ENCODE measurements at places on chromosomes 11 and 22. TPM values are rescaled to one million over a fixed set of nuclear protein-coding genes. Genes with fewer than 3 reads are reported as not detected.

Gene SERHL2
- total RNA-seq = 2.6 TPM

Gene NAV2
- total RNA-seq = 8.0 TPM

Gene TEX12
- total RNA-seq = 0.15 TPM

Gene P2RY2
- not detected for total RNA-seq

Gene APOL5
- not detected for total RNA-seq

Gene SLC1A2
- total RNA-seq = 71.1 TPM

Gene SYT7
- total RNA-seq = 0.53 TPM

Gene ZW10
- 16.2 TPM for total RNA-seq

Gene ESAM
- total RNA-seq = 0.23 TPM

Gene CRKL
- 26.8 TPM for total RNA-seq

Gene TPCN2
- 4.9 TPM for total RNA-seq

Gene CLCF1
- total RNA-seq = 3.9 TPM

Gene OR5A1
- total RNA-seq = not detected

Gene APOBEC3F
- 8.1 TPM for total RNA-seq
